Fibroblast of skin of left quadriceps (primary cell): ENCODE measurements at places on chromosomes 2 and 18.

DNA sequence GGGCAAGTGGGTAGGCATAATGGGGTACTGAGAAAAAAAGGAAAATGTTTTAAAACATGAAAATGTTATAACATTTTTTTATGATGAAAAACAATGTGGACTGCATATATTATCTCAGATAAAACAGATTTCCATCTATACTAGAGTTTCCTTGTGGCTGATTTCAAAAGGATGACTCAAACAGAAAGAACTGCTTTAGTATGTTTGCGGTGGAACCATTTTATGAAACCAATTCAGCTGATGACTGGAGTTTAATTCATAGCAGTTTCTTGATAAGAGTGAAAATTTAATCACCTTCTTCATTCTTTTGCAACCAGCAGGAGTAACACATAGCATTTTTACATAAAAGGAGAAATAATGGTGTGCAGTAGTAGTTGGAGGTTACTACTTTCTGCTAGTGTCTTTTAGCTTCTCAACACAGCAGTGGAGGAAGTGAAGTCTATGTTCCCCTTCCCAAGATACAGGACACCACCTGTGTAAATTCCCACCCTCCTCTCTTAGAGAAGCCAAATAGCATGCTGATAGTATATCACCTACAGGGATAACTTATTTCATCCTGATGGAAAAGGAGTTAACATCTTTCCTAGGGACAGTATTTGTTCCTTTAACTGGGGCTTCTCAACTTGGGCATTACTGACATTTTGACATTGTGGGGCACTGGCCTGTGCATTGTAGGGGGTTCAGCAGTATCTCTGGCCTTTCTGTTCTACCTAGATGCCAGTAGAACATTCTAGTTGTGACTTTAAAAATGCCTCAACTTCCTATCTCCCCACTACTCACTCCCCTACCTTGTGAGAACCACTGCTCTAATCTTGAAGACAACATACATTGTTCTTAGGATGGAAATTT is 29.9 kb downstream of the PELI1 start:
- peak; percentile 72 for DNase-seq

- no peak for DNase-seq
Observed at GRCh38 chr18:55161916-55162315, 202.7 kb upstream of the CCDC68 start.

DNA sequence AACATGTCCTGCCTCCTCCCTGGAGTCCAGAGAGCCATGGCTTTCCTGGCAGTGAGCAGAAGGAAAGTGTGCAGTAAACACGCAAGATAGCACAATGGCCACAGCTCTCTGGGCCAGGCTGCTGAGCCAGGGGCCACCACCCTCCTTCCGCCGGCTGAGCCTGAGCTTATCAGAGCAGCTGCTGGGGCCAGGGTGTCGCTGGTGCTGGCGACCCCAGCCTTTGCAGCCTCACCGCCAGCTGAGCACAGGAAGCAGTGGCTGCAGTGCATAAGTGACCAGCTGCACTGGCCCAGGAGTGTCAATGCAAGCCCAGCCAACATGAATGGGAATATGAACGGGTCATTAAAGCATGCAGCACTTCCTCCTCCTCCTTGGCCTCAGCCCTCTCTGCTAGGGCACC is 172.0 kb downstream of the ZFP36L2 start:
- no peak for DNase-seq

DNA sequence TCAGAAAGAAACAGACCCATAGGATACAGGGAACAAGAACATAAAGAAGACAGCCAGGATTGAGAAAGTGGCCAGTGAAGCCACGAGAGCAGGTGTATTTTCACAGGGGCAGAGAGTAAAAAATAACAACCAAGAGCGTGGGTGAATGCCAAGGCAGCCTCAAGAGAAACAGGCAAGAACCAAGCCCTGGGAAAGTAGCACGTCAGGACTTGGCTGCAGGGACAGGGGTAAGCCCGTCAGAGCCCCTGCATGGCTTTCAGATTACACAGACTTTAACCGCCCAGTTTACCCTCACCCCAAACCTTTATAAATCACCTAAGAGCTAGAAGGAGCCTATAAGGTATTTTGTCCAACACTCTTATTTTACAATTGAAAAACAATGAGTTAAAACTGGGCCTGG is 43.7 kb downstream of the ARL4C start:
- no peak for DNase-seq

- DNase-seq = no peak
Observed at GRCh38 chr2:181164699-181165098, 184.3 kb downstream of the UBE2E3 start.

- no peak for DNase-seq
Observed at GRCh38 chr2:71462056-71462605, 8.8 kb downstream of the DYSF start.

GRCh38 chr2:45458909-45459563 is 152.0 kb downstream of the SRBD1 start:
- peak; percentile 41 for DNase-seq

DNA sequence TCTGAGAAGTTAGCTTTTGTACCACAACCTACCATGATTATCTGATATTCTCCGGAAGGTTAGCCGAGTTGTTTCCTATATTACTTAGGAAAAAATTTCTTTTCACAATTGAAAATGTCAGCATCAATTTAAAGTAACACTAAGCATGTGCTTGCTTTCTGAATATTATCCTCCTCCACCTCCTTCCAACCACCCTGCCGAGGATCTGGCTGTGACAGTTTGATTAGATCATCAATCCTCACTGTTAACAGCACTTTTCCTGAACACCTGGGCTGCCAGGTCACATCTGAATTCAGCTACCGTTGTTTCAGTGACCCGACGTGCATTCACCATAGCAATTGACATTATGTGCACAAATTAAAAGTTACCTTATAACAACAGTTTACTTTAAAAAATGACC is 207.0 kb downstream of the ZNF407 start:
- no peak for DNase-seq

DNA sequence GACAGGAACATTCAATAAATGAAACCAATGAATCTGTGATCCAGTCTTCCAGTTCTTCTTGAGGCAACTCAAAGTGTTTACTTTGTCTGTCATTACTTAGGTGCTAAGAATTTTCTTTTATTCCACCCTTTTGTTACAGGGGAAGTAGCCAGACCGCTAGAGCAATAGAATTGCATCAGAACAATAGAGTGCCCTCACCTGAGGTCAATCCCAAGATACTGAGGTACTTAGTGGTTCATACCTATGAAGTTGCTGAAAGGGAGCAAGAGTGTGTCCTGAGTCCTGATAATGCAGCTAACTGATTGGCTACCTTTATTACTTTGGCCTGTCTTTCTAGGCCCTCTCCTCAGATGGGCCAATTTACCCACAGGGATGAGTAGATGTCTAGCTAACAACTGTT is 359.4 kb upstream of the KCNH7 start:
- DNase-seq = no peak

DNA sequence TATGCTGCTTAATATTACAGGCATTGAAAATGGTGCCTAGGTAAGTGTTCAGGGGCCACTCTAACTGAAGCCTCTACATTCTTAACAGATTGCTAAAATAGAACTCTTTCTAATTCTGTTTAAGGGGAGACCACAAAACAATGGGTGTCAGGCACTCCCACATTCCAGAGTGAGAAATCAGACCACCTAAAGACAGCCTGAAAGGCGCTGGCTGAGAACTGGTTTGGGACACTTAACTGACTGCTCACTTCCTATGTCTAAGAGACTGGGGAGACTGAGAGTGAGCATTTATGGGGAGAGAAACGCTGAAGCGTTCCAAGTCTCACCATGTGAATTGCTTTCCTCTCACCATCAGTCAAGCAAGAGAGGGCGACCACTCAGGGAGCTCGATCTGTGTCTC is 108.8 kb upstream of the ITGB6 start:
- peak; percentile 72 for DNase-seq

DNA sequence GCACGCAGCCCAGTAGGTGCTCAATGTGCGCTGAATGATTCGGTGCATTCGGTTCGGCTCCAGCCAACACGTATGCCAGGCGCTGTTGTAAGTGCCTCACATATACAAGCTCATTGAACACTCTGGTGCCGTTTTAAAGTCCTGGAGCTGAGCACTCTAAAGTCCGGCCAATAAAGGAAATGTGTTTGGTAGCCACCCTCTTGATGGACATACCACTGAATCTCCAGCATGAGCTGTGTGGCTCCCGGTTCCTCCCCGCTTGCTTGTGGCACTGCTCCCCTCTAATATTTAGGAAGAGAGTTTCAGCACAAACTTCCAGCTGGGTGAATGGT is 112.1 kb downstream of the MCFD2 start:
- no peak for DNase-seq

DNA sequence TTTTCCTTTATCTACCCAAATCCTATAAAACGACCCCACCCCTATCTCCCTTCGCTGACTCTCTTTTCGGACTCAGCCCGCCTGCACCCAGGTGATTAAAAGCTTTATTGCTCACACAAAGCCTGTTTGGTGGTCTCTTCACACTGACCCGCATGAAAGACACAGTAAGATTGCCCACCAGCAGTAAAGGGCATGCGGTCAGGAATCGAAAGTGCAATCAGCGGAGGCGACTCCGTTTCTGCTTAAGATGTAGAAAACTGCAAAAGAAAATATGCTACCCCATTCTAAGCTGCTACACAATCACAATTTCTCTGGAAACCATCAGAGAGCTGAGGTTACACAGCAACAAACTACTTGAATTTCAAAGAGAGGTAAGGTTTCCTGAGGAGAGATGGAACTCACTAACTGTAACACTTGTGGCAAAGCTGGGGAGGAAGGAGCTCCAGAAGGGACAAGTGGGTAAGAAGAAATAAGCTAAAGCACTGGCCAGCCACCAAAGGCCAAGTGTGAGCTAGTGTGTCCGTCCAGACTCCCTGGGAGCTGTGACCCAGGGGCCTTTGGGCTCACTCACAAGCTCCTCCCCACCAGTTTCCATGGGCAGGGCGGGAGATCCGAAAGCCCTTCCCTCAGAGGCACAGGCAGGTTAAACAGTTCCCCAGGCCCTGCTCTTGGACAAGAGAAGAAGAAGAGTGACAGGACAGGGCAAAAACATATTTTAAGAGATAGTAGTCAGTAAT is 72.8 kb upstream of the TGFA start:
- no peak for DNase-seq
